ENCODE measurements at places on chromosomes 3 and 15.

GRCh38 chr3:58707390-58707930, 40.9 kb upstream of the FAM3D start:
- DNase-seq = no peak

DNA sequence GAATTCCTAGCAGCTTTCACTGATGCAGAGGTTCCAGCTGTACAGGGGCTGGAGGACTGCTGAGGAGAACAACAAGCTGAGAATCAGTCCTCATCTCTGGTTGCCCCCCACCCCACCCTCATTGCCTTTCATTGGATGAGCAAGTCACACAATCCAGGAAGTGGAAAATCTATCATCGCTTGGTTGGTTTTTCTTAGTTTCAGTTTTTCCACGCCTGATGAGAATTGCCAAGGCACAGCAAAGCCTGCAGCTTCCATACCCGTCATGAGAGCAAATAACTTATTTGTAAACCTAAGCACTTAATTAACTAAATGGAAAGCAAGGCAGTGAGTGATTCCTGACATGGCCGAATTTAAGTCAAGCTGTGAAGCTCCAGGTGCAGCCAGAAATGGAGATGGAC, 21.4 kb upstream of the LIPC start:
- peak; percentile 23 for DNase-seq

GRCh38 chr3:12444582-12445471, 39.5 kb upstream of the TSEN2 start:
- DNase-seq = no peak

DNA sequence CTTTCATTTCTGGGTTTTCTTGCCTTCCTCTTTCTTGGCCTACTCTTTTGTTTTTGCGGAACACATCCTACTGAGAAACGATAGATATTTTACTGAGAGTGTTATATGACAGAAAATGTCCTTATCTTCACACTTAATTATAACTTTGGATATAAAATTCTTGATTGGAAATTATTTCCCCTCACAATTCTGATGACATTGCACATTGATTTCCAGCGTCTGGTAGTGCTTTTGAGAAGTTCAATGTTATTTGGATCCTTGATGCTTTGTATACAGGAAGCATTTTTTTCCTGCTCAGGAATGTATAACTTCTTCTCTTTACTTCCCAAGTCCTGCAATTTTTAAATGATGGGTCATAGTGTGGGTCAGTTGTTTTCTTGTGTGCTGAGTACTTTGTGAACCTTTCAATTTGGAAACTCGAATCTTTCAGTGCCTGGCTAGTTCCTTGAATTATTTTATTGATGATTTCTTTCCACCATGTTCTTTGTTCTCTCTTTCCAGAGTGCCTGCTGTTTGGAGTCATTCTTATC, 183.9 kb downstream of the PDCD6IP start:
- no peak for DNase-seq

GRCh38 chr3:124586126-124587052, 143.9 kb upstream of the UMPS start:
- no peak for DNase-seq

DNA sequence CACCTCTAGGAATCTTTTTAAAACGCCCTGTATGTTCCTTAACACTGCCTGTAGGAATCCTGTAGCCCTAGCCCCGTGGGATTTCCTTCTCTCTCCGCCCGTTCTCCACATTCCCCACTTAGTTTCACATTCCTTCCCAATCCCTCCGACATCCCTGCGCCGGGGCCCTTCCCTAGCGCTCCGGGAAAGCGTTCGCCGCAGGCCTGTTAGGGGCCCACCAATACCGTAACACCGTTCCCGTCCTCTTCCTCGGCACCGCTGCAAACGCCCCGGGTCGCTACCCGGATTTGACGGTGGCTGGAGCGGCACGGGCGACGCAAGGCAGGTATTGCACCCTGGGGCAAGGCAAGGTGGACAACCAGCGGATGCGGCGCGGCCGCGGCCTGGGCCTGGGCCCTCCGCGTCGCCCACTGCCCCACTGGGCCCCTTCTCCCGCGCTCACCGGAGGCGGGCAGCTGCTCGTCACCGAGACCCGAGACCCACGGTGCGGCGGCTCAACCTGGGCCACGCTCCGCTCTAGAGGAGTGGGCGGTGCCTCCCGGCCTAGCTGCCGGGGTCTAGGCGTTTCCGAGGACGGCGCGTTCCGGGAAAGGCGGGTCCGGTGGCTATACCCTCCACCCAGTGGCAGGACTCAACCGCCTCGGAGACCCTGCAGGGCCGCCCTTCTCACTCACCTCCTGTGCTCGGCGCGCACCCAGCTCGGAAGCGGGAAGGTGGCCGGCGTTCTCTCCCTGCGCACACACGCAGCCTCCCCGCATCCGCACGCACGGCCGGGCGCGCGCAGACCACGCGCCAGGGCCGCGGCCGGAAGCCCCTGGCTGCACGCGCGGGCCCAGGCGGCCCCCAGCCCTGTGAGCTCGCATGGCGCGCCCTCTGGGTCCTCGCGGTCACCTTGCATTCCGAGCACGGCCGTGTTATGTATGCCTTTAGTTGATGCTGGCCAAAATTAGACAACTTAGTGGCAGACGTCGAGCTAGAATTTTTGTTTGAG, at the start of gene B3GALNT1:
Gene B3GALNT1 (minus strand): TSS at position 789 of the 991 bp plus-strand sequence. CDS start 18,595 bp downstream, outside the sequence.
- no peak for DNase-seq

DNA sequence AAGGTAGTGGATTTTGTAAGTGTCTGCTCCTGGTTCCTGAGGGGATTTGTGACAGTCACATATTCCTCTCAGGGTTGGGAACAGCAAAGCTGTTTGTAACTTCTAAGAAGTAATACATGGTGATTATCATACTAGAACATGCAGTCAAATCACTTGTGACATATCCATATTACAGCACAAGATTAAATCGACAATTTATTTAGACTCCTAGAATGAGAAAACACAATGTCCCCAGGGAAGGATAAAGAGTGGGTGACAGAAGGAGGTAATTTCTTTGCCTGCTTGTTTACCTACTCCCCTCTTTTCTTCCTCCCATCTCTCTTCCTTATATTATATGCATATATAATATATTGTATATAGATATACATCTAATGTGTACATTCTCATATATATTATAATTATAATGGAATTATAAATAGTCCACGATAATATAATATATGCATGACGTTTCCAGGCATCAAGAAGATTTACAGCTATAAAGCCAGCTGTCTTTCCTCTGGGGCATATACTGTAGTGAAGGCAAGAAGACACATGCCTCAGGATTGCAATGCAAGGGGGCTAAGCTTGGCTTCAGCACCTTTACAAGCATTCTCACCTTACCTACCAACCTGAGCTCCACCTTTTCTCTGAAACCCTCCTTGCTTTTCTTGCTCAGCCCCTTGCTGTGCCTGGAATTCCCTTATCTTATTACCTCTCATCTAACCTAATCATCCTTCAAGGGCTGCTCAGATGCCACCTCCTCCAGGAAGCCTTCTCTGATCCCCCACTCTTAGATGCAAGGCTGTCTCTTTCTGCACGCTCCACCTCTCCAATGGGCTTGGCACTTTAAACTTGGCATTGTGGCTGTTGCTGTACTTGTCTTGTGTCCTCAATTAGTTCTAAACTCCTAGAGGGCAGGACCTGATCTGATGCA, 73.1 kb upstream of the PIAS1 start:
- DNase-seq = no peak

DNA sequence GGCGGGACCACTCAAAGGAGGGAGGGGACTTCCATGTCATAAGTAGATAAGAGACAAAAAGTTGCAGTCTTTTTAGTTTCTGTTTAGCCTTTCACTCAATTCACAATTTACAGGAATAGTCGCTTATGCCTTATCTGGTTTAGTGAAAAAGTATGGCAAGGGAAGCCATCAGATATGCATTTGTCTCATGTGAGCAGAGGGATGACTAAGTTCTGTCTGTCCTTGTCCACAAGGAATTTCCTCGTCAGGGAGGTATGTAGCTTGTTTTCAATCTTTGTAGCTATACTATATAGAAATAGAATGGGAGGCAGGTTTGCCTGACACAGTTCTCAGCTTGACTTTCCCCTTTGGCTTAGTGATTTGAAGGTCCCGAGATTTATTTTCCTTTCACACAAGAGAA, 882.8 kb downstream of the NAALADL2 start:
- no peak for DNase-seq

GRCh38 chr3:120524171-120524923, 71.8 kb upstream of the NDUFB4 start:
- no peak for DNase-seq

- no peak for DNase-seq
These were observed 55.5 kb downstream of the SMAD6 start for GRCh38 chr15:66757521-66757920.

DNA sequence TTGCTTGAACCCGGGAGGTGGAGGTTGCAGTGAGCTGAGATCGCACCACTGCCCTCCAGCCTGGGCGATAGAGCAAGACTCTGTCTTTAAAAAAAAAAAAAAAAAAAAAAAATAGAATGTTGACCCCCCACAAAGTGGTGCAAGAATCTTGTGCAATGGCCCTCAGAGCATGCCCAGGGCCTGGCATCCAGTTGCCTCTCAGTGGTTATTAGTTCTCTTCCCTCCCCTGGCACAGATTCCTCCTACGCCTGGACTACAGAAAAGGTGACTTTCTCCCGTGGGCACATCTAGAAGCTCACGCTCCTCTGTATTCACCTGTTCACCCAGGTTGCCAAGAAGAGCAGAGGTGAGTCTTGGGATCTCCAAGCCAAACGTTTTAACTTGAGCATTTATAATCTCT, 36.7 kb downstream of the ACSBG1 start:
- DNase-seq = no peak

- no peak for DNase-seq
These were observed 4.1 kb downstream of the OSBPL11 start for GRCh38 chr3:125591116-125591760.

DNA sequence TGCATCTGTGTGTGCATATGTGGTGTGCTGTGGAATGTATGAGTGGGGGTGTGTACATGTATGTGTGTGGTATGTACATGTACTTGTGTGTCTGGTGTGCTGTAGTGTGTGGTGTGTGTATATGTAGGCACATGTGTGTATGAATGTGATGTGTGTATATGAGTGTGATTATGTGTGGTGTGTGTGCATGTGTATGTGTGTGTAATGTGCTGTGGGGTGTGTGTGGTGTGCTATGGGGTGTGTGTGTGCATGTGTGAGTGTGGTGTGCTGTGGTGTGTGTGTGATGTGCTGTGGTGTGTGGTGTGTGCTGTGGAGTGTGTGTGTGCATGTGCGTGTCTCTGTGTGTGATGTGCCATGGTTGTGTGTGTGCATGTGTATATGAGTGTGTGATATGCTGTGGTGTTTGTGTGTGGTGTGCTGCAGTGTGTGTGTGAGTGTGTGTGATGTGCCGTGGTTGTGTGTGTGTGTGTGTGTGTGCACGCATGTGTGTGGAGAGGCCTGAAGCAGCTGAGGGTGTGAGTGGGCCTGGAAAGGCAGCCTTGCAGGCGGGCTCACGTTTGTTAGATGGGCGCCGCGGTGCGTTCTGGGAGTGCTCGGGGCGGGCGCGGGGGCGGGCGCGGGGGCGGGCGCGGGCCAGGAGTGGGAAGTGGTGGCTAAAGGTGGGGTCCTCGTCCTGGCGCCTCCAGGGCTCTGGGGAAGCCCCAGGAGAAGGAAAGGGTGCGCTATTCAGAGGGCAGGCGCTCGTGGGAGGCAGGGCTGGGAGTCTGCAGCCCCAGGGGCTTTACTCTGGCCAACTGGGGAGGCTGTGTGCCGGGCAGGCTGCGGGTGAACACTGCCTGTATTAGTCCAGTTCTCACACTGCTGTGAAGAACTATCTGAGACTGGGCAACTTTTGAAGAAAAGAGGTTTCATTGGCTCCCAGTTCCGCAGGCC, 116.9 kb downstream of the GABRG3 start:
- DNase-seq = no peak

GRCh38 chr15:52233405-52233804, 42.2 kb upstream of the GNB5 start:
- peak; percentile 38 for DNase-seq

- no peak for DNase-seq
These were observed 601.2 kb downstream of the PYDC2 start for GRCh38 chr3:192062186-192062585.

- no peak for DNase-seq
These were observed 52.8 kb downstream of the RAF1 start for GRCh38 chr3:12611117-12611516.

- no peak for DNase-seq
These were observed 31.8 kb downstream of the XXYLT1 start for GRCh38 chr3:195239121-195239520.

GRCh38 chr15:68348606-68349005, 71.1 kb downstream of the FEM1B start:
- no peak for DNase-seq

GRCh38 chr3:62228467-62228866, 144.9 kb downstream of the FEZF2 start:
- no peak for DNase-seq

GRCh38 chr15:89089316-89090230, 1.3 kb downstream of the ABHD2 start:
- DNase-seq = no peak

- DNase-seq = no peak
These were observed 2.3 kb upstream of the IDH2 start for GRCh38 chr15:90104551-90104950.

- DNase-seq = no peak
These were observed 44.5 kb upstream of the CCNL1 start for GRCh38 chr3:157204431-157204830.

- DNase-seq = no peak
These were observed 68.1 kb upstream of the DLG1 start for GRCh38 chr3:197366301-197367044.

DNA sequence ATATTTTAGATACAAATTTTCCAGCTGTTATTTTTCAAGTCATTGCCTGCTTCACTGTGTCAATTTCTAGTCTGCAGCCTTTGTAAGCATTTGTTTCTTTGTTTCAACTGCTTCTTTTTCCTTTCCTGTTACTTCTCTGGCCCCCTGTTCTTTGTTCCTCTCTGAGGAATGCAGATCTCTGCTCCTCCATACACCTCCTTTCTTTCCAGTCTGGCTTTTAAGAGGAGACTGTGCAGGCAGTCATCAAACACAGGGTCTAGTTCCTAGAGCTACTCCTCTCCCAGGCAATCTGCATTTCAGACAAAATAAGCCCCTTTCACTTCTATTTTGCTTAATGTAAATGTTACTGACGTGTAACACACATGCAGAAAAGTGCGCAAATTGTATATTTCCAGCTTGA, 502.9 kb downstream of the PDCD6IP start:
- no peak for DNase-seq
